ENCODE measurements at places on chromosomes 2 and 18.

GRCh38 chr2:24164416-24164973 is 10.4 kb upstream of the FAM228A start:
- peak; percentile 49 for DNase-seq

GRCh38 chr18:76643199-76643598 is 148.2 kb upstream of the ZNF516 start:
- no peak for DNase-seq

- DNase-seq, result no peak
These were observed 7.8 kb upstream of the OR6B3 start for GRCh38 chr2:240060977-240061591.

GRCh38 chr2:220134756-220135534 is 507.5 kb downstream of the SLC4A3 start:
- DNase-seq, result no peak

- DNase-seq, result no peak
These were observed 65.8 kb upstream of the TLK1 start for GRCh38 chr2:171226461-171226860.

GRCh38 chr18:711310-711656 is 1.1 kb downstream of the ENOSF1 start:
- no peak for DNase-seq

GRCh38 chr2:200331061-200331400 is 24.5 kb downstream of the SPATS2L start:
- no peak for DNase-seq

DNA sequence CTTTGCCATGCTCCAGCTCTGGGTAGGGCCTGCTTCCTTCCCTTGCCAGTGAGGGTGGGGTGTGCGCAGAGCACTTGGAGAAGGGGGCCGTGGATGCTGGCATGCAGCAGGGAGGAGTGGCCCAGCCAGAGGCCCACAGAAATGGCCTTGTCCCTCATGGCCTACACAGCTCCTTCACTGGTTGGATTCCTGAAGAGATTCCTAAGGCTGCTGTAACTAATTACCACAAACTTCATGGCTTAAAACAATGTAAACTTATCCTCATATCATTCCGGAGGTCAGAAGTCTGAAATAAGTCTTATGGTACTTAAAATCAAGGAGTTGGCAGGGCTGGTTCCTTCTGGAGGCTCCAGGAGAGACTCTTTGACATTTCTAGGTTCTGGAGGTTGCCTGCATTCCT is 195.2 kb downstream of the GLI2 start:
- no peak for DNase-seq

DNA sequence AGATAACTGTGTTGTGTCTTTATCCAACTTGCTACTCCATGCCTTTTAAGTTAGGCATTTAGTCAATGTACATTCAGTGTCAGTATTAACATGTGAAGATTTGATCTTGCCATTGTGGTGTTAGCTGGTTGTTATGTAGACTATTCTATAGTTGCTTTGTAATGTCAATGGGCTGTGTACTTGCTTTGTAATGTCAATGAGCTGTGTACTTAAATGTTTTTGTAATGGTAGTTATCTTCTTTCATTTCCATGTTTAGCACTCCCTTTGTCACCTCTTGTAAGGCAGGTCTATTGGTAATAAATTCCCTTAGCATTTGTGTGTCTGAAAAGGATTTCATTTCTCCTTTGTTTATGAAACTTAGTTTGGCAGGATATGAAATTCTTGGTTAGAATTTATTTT is 53.4 kb downstream of the MC4R start:
- DNase-seq, result no peak

DNA sequence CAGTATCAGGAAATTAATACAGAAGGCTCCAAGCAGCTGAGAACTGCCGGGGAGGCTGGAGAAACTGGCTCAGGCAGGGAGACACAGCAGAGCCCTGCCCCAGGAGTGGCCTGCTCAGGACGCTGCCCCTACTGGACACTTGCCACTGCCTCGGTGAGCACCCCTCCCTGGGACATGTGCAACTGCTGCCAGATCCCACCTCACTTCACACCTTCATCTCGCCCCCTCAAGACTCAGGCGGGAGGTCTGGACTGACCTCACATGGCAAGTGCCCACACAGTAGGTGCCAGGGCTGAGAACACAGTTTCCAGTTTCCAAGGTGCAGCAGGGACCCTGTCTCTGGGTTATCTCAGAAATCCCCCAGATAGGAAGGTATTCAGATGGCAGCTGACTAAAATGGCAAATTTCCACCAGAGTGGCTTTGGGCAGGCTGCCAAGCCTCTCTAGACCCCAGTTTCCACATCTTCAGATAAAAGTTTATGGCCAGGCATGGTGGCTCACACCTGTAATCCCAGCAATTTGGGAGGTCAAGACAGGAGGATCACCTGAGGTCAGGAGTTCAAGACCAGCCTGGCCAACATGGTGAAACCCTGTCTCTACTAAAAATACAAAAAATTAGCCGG is 33.7 kb upstream of the LBH start:
- DNase-seq, result no peak

- no peak for DNase-seq
These were observed 51.0 kb upstream of the ID2 start for GRCh38 chr2:8630676-8631464.

DNA sequence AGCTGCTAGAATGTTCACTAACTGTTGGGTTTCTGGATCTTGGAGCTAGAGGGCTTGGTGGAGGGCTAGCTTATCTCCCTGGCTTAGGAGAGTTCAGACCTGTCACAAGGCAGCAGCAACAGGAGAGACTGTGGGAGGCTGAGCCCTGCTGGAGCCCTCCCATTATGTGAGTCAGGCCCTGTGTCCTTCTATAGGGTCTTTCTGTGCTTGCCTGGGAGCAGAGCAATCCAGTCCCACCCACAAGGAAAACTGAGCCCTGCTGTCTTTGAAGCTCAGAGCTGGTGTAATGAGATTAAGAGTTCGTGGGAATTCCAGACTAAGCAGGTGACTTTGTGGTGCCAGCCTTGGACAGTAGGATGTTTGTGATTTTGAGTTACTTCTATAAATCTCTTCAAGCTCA is 249.0 kb downstream of the TTC32 start:
- DNase-seq, result no peak

GRCh38 chr2:133541376-133541775 is 26.9 kb downstream of the NCKAP5 start:
- no peak for DNase-seq

DNA sequence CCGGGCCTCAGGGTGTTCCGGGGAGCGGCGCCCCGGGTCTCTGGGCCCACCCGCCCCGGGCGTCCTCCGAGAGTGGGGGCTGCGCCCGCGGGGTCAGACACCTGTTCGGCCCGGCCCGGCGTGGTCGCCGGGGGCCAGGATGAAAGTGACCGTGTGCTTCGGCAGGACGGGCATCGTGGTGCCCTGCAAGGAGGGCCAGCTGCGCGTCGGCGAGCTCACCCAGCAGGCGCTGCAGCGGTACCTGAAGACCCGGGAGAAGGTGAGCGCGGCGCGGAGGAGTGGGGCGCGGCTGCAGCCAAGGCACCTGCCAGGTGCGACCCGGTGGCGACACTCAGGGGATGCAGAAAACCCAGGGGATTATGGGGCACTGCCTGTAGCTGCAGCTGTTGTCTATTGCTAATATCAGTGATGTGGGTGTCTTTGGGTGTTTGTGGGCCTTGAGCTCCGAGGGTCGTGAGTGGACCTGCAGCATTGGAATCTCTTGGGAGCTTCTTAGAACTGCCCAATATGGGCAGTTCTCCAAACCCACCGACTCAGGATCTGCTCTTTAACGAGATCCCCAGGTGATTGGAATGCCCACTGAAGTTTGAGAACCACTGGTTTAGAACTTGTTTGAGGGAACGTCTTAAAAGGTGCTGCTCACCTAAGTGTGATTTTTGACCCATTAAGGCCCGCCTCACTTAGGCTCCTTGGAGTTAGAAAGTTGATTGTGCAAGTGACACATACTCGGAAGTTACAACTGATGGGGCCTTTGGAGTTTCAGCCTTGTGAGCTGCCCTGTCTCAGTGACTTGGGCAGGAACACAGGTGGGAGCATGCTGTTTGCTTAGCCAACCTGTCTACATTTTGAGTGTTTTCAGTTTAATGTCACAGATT is 823 bp downstream of the PARD3B start:
- peak; percentile 20 for DNase-seq

DNA sequence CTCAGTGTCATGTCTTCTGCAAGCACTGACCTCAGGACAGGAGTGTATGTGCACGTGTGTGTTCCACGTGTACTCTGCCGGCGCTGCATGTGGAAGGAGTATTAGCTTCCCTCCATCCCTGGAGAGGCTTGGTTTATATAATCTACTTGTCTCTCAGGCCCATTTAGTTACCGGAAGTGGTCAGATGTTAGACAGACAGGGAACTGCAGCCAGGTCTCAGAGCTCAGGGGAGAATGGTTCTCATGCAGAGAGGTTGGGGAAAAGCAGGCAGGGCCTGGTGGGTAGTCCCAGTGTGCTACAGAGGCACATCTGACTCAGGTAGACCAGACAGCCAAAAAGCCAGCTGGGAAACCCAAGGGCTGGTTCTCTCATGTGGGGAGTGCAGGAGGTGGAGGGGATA is 167.9 kb downstream of the CTIF start:
- DNase-seq, result no peak

DNA sequence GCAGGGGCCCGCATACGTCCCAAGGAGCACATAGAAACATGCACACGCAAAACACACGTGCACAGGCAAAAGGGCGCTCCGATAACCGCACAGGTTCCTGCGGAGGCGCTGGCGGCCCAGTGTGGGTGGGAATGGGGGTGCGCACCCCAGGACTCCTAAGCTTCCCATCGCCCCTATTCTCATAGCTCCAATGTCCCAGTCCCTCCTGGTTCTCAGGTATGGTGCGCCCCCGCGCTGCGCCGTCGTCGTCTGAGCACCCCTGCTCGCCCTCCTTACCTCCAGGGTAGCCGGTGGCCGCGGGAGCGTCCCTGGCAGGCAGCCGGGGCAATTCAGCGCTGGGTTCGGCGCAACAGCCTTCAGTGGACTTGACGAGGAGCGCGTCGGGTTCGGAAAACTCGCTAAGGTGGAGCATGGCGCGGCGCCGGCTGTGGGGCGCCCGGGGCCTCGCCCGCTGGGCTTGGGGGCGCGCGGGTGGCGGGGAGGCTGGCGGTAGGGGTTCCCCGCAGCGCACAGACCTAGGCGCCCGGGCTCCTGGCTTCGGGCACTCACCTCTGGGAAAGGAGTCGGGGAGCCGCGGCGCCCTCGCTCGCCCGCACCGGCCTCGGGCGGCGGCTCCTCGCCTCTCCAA is 328 bp downstream of the EGR4 start:
- peak; percentile 46 for DNase-seq

GRCh38 chr2:70211595-70211994 is 20.8 kb upstream of the C2orf42 start:
- DNase-seq, result no peak

DNA sequence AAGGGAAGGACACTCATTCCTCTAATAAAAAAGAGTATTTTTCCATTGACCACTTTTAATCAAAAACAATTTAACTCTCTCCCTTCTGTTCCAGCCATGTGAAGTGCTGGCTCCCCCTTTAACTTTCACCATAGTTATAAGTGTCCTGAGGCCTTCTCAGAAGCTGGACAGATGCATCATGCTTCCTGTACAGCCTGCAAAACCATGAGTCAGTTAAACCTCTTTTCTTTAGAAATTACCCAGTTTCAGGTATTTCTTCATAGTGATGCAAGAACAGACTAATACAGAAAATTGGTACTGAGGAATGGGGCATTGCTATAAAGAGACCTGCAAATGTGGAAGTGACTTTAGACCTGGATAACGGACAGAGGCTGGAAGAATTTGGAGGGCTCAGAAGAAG is 643.6 kb upstream of the DDX18 start:
- DNase-seq, result no peak

- DNase-seq, result no peak
These were observed 170.3 kb downstream of the LDLRAD4 start for GRCh38 chr18:13388586-13389490.

GRCh38 chr18:36284268-36284667 is 13.2 kb upstream of the FHOD3 start:
- DNase-seq, result no peak

- DNase-seq, result no peak
These were observed 18.1 kb downstream of the ABCB11 start for GRCh38 chr2:169012812-169013627.

DNA sequence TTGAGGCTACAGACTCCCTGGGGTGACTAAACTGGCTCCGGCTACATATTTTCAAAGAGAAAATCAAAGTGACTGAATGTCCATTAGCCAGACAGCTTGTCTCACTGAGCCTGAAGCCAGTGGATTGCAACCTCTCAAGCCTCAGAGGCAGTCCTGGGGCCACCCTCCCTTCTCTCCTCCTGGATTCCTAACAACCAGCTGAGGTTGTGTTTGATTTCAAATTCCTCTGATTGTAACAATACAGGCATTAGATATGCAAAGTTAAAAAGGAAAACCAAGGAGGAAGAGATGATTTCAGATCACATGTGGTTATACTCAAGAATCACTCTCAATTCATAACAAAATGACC is 101.0 kb upstream of the LMAN1 start:
- no peak for DNase-seq

- no peak for DNase-seq
These were observed 177.1 kb upstream of the HDAC4 start for GRCh38 chr2:239577935-239578334.

- DNase-seq, result no peak
These were observed 366.8 kb downstream of the TGIF1 start for GRCh38 chr18:3816610-3817363.

GRCh38 chr2:160360089-160360757 is 133.4 kb downstream of the RBMS1 start:
- no peak for DNase-seq

DNA sequence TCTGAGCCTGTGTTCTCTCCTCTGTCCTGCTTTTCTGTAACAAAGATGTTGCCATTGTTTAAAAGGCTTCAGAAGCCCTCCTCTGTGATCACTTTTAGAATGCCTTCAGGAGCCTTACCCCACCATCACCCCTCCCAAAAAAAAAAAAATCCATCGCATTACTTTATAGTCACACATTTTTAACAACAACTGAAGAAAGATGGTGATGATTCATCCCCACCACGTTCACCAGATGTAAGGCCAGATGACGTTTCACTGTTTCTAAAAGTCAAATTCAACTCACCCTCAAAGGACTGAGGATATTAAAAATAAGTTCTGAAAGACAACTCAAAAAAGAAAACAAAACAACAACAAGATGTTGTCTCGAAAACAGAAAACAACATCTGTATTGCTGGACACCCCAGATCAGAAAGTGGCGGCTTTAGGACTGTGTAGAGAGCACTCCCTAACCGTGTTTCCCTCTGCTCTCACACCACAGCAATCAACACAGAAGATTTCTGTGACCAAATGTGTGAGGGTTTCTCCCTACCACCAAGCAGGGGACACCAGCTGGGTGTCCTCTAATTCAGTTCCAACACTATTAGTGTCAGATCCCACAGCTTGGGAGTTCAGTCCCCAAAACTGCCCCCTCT is 61.9 kb upstream of the CREB1 start:
- no peak for DNase-seq

DNA sequence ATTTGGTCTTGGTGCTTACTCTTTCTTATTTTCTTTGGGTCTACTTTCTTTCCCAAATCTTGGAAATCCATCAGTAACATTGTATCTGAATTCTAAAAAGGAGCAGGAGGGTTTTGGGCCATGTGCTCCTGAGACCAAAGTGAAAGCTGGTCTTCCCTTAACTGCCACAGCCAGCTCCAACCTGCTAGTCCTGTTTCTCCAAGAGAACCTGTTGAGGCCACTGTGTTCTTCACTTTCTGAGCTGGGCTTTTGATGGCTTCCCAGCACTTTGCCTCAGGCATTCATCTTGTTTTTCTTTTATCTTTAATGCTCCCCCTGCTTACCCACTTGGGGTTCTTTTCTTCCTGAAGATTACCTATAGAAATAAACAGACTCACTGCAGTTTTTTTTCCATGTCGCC is 53.3 kb downstream of the ARHGAP28 start:
- DNase-seq, result no peak

- no peak for DNase-seq
These were observed 35.3 kb upstream of the CAVIN2 start for GRCh38 chr2:191881982-191882816.

- no peak for DNase-seq
These were observed 383.1 kb upstream of the ID2 start for GRCh38 chr2:8298783-8299182.

All from activated T-cell treated with anti-CD3 and anti-CD28 coated beads, Interleukin-2, amount 50 U/mL, for 1 hour (primary cell).